PC-9 (cell line): ENCODE measurements at places on chromosomes 1 and 21. TPM values are rescaled to one million over a fixed set of nuclear protein-coding genes. Genes with fewer than 3 reads are reported as not detected.

The B3GALT2 gene
- total RNA-seq = not detected in 2 replicates

The PBX1 gene
- 44.5 and 57.7 TPM in 2 replicates for total RNA-seq

The LRRC47 gene
- 34.2 and 35.5 TPM in 2 replicates for total RNA-seq

The SLC16A4 gene
- 24.6 and 32.7 TPM in 2 replicates for total RNA-seq

The GBP1 gene
- 6.0 and 7.3 TPM in 2 replicates for total RNA-seq

The OPRD1 gene
- total RNA-seq = not detected in 2 replicates

The ELF3 gene
- 295 and 318 TPM in 2 replicates for total RNA-seq

The CFAP74 gene
- total RNA-seq = 2.8 and 3.0 TPM in 2 replicates

The CSF3R gene
- not detected in 2 replicates for total RNA-seq

The TAS1R2 gene
- total RNA-seq = not detected in 2 replicates

The ZC3H12A gene
- 18.7 and 18.9 TPM in 2 replicates for total RNA-seq

The GSTM1 gene
- not detected in 2 replicates for total RNA-seq

The PROK1 gene
- not detected in 2 replicates for total RNA-seq

The TGFB2 gene
- 65.7 and 74.3 TPM in 2 replicates for total RNA-seq

The TDRD5 gene
- not detected in 2 replicates for total RNA-seq

The MEX3A gene
- 6.6 and 7.2 TPM in 2 replicates for total RNA-seq

The TMEM53 gene
- 33.2 and 36.1 TPM in 2 replicates for total RNA-seq

The CD1E gene
- not detected in 2 replicates for total RNA-seq

The SFN gene
- 326 and 355 TPM in 2 replicates for total RNA-seq

The PLEKHA6 gene
- total RNA-seq = 52.0 and 53.1 TPM in 2 replicates

The SLC45A3 gene
- total RNA-seq = 15.2 and 19.9 TPM in 2 replicates

The RGS13 gene
- not detected in 2 replicates for total RNA-seq

The SYPL2 gene
- 0.09 and 0.28 TPM in 2 replicates for total RNA-seq

The ZNF593OS gene
- total RNA-seq = not detected in 2 replicates

The CNR2 gene
- not detected in 2 replicates for total RNA-seq

The SPATA46 gene
- not detected in 2 replicates for total RNA-seq

The KIF26B gene
- 0.11 and 0.25 TPM in 2 replicates for total RNA-seq

The GPR37L1 gene
- 0.30 and 0.33 TPM in 2 replicates for total RNA-seq
